ENCODE measurements at places on chromosomes 11 and 22.

GRCh38 chr11:130100381-130101095 is 30.8 kb downstream of the APLP2 start:
- DNase-seq: no peak

- DNase-seq: no peak
Observed at GRCh38 chr11:85699957-85700741, 14.2 kb upstream of the CCDC89 start.

DNA sequence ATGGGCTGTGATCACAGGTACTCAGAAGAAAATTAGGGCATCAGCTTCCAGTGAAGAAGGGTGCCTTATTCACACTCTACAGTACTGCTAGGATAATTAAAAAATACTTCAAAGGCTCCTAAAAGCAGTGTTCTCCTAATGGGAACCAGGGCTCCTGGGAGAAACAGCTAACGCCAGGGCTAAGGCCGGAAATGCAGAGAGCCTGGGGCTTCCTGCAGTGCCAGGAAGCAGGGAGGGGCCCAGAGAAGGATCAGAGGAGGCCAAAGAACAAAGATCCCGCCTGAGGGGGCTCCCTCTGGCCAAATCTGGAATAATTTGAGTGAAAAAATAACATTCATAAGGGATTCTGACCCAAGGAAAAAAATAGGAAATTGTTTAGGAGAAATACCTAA is 27.5 kb downstream of the TOLLIP start:
- no peak for DNase-seq

GRCh38 chr11:69101115-69101791 is 52.5 kb downstream of the TPCN2 start:
- peak; percentile 71 for DNase-seq

- DNase-seq: peak; percentile 94
Observed at GRCh38 chr11:118928101-118928869, 2.6 kb upstream of the BCL9L start.

DNA sequence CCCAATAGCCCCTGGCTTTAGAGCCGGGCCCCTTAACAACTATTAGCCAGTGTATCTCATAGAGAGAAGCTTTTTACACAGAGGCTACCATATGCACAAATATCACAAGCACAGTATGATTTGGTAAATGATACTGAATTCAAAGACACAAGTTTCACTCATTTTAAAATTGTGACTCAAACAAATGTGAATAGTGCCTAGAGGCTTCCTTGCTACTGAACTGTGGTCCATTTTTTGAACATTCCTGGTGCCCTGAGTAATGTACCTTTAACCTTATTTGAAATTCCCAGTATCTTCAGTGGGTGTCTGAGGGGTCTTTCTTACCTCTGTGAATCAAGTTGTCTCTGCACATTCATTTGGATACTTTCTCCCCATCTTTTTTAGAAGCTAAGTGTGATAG is 156.2 kb downstream of the MAML2 start:
- no peak for DNase-seq

DNA sequence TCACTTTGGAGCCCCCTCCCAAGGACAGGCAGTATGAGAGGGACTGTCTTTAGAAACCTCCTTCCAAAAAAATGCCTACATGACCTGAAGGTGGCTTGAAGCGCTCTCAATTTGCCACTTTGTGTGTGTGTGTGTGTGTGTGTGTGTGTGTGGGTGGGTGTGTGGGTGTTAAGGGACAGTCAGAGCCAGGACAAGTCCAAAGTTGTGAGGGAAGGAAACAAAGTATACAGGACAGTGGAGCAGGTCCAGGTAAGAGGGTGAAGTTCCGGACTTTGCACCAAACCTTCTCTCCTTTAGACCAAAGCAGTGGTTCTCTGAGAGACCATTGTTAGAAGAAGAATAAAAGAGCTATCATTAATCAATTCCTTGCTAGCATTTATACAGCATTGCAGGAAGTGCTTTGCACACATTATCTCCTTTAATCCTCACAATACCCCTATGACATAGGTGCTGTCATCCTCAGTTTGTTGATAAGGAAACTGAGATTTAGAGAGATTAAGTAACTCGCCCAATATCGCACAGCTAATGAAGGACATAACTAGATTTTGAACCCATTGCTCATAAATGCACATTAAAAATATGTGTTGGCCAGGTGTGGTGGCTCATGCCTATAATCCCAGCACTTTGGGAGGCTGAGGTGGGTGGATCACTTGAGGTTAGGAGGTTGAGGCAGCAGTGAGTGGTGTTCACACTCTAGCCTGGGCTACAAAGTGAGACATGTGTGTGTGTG is 12.4 kb upstream of the SLC5A1 start:
- DNase-seq: no peak

- DNase-seq: no peak
Observed at GRCh38 chr11:33268945-33269540, 11.9 kb downstream of the HIPK3 start.

Data from activated CD8-positive, alpha-beta T cell treated with anti-CD3 and anti-CD28 coated beads, Interleukin-2, amount 10 ng/mL, durations not matched to agents 7 days and 5 days (primary cell).